ENCODE measurements at places on chromosomes 6 and 20.

DNA sequence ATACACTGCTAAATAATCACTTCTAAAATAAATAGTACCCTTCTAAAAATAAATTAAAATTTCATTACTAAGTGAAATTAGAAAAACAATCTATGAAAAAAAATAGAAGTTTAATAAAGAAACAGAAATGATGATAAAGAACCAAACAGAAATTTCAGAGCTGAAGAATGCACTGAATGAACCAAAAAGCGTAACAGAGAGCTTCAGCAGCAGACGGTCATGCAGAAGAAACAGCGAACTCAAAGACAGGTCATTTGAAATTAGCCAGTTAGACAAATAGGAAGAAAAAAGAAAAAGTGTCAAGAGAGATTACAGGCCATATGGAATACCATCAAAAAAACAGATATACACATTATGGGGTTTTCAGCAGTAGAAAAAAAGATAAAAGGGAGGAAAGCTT, 706.7 kb downstream of the TBC1D32 start:
- DNase-seq: no peak

- DNase-seq: no peak
Observed at GRCh38 chr6:7763881-7764280, 38.0 kb downstream of the BMP6 start.

DNA sequence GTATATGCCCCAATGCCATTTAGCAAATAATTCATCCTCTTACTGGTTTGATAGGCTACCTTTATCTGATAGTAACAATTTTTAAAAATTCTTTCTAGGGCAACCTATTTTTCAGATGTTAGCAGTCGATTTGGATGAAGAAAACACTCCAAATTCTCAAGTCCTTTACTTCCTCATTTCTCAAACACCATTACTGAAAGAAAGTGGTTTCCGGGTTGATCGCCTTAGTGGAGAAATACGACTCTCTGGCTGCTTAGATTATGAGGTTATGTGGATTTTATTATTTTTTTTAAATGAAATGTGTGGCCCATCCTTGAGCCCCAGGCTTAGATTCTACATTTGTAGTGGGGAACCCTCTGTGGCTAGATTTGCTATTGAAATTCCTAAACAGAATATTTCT, 26.3 kb downstream of the CDH26 start:
- DNase-seq: no peak

DNA sequence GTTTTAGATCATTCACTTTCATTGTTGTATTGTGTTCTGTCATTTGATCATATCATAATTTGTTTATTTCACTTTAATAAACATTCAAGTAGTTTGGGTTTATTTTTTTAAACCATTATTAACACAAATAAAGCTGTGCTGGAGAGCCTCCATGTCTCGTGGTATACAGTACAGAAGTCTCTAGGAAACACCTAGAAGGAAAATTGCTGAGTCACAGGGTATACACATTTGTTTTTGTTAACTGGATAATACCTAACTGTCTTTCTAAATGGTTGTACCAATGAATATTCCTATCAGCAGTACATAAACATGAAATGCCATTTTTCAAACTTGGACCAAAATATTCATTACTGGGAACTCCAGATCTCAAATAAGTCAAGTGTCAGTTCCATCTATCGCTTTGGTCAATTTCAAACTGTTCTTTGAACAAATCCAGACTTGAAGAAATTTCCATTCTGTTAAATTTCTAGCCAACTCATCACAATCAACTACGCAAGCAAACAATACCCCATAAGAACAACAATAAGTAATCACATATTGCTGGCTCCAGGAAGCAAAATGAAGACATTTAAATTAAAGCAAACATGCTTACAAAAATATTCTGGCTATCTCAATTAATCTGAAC, 138.1 kb downstream of the ATXN1 start:
- DNase-seq: no peak

GRCh38 chr6:99219788-99220187, 129.7 kb downstream of the FAXC start:
- no peak for DNase-seq

DNA sequence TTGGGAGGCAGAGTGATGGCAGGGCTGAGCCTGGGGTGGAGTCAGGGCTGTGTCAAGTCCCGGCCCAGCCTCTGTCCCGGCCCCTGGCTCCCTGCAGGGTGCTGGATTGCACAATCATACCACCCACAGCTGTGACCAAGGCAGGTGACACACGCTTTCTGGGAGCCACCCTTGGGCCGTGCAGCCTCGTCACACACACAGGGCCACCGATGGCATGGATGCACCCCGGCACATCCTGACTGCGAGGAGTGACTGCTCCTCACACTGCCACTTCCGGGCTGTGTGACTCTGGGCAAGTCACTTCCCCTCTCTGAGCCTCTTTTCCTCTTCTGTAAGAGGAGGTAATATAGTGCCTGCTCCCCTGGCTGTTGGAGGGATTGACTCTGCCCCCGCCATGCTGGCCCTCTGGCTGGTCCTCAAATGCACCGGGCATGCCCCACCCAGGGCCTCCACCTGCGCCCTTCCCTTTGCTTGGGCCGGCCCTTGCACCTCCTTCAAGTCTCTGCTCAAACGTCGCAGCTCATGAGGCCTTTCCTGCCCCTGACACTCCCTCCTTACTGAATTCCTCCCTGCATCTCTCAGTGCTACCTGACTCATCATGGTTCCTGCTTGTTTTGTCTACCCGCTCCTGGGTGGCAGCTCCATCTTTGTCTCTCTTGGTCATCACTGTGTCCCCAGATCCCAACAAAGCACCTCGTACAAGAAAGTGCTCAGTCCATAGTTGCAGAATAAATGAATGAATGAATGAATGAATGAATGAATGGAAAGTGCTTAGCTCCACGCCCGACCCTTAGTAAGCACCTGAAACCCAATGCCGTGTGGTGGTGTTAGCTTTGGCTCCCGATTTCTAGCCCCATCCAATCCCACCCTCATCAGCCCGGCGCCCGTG, 93.5 kb downstream of the CEBPB start:
- DNase-seq: no peak

DNA sequence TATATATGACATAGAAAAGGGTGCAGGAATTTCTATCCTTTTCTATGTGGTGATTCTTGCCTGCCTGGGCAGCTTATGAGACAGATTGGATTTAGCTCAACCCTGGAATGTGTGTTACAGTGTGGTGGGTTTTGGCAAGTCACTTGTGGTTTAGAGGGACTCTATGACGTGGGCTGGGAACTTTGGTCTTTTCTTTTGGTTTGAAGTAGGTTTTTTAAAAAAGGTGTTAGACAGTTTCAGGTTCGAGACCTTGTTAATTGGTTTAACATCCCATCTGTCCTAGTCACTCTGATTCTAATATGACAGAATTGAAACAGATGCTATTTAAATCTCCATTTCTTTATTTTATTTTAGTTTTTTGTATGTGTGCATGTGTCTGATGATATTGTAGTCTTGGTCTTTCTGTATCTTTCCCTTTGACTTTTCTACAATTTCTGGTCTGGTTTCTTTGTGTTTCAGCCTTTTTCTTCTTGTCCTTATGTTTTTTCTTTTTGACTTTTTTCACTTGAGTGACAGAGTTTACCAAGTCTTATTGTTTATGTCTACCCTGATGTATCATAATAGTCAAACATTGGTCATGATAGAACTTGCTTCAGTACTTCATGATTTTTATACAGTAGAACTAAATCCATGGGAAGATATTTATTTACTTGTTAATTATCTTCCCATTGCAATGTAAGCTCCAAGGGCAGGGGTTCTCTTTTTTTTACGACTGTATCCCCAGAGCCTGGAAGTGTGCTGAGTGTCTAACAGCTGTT, 174.3 kb downstream of the CDKAL1 start:
- no peak for DNase-seq

Data from stimulated activated CD4-positive, alpha-beta T cell treated with anti-CD3 and anti-CD28 coated beads, Interleukin-1b, Interleukin-23, amount 100 ng/mL, for 24 hours (primary cell).